ENCODE measurements at places on chromosomes 2 and 18.
A peak's percentile ranks its signal among the peaks of the same experiment; 100 is the strongest.

GRCh38 chr18:28875059-28875458, 698.1 kb upstream of the CDH2 start:
- DNase-seq = no peak

GRCh38 chr2:12047761-12048160, 301.3 kb downstream of the LPIN1 start:
- DNase-seq = no peak

- no peak for DNase-seq
Measured at GRCh38 chr18:39660141-39660540, 2094.5 kb upstream of the CELF4 start.

DNA sequence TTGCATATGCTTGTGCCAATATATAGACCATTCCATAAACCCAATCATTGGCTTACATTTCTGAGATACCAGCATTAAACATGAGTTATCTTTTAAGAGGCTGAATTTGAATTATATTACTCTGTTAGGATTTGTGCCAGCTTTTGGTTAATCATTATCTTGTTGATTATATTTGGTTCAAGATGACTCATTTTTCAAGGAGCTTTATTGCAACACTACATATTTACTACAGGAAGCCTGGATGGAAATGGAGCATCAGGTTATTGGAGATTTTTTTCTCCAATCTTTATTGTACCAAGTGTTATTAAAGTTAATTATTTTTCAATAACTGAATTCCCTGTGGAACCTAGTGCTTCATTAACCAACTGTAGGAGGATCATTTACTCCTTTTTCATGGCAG, 26.4 kb downstream of the EML4 start:
- DNase-seq = no peak

GRCh38 chr2:72827966-72828646, 2.3 kb upstream of the EXOC6B start:
- DNase-seq = no peak

GRCh38 chr2:98759827-98760625, 29.1 kb upstream of the MGAT4A start:
- DNase-seq = no peak

- DNase-seq = no peak
Measured at GRCh38 chr18:9722691-9723090, 14.6 kb downstream of the RAB31 start.

DNA sequence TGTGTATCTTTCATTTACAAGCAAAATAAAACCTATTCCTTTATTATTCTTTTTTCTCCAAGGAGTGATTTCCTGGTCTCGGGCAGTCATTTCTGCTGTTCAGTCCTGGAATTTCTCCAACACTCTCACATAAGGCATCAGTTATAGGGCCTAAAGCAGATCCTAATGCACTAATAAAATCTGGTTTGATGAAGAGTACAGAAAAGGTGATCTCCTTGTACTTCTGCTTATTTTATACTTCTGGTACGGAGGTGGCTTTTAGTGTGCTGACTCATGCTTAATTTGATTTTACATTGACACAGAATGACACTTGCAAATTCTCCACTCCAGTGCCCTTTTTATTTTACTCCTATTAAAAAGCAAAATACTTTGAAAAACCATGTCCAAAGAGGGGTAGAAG, 157.4 kb downstream of the DOK6 start:
- DNase-seq = no peak

GRCh38 chr2:165277860-165278656, 38.8 kb downstream of the SCN2A start:
- DNase-seq = no peak

DNA sequence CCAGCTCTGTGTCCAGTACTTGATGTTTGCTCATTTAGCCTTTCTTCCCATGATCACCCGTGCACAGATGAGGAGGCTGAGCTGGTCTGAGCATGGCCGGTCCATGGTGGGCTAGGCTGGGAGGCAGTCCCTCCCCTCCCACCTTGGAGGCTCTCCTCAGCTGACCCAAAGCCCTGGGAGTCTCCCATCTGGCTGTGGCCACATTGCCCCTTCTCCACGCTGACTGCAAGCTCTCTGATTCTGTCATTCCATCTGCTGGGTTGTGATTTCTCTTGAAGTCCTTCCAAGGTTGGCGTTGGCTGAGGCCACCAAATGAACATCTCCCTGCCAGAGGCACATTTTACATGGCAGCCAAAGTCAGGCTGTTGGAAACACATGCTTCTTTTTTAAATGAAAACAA, 44.0 kb downstream of the ACKR3 start:
- DNase-seq = no peak

DNA sequence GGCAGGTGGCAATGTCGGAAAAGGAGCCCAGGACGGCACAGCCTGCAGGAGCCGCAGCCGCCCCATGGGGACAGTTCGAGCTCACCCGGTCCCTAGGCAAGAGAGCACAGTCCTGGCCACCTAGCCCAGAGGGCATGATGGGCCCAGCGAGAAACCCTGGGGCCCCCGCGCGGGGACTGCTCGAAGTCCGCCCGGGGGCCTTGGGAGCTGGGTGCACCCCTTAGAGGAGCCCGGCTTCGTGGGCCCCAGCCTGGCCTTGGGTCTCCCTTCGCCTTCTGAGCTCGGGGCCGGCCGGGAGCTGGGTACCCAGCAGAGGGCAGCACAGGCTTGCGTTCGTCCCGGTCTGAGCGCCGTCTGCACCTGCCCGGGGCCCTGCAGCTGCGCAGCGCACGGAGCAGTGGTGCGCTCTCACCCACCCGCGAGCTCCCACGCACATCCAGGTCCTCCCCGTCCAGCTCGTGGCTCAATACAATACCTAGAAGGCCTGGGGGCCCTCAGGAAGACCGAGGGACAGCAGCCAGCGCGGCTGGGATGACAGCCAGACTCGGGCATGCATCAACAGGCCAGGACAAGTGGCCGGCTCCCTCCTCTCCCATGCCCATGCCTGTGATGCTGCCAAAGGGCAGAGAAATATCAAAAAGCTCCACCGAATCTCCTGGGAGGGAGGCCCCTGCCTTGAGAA, 96.2 kb upstream of the ZNF532 start:
- DNase-seq = peak; percentile 32

- DNase-seq = no peak
Measured at GRCh38 chr2:182165202-182165601, 179.5 kb downstream of the PPP1R1C start.

GRCh38 chr2:231359441-231359840, 36.1 kb upstream of the B3GNT7 start:
- DNase-seq = no peak

DNA sequence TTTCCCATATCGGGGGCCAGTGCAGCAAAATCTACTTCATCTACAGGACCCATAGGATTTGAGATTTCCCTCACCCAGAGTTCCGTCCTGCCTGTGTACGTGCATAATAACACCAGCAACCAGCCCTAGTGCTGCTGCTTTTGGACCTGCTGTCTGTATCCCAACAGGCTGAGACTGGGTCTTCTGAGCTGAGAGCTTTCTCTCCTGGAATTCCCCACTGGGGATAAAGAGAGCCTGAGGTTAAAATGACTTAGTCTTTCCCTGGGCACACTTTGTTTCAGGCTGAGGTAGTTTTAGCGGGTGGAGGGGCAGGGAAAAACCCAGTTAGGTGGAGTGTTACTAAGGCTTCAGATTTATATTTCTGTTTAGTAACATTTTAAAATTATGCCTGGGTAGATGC, 62.5 kb downstream of the SERTAD2 start:
- DNase-seq = no peak

- DNase-seq = no peak
Measured at GRCh38 chr2:45293182-45293581, 283.9 kb upstream of the SIX2 start.

DNA sequence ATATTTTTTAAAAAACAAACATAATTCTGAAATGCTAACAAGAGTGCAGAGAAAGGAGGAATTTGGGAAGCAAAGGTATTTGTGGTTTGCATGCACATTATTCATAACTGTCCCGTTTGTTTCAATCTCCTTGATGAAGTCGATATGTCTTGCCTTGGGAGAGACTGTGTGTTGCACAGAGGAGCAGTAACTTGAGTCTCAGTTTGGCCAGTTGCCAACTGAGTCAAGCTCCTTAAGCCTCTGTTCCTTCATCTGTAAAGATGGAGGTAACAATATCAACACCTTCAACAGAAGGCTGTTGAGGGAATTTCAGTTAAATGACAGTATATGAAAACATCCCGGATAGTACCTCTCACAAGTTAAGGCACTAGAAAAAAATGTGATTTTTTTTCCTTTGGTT, 226.2 kb downstream of the ASXL3 start:
- no peak for DNase-seq

DNA sequence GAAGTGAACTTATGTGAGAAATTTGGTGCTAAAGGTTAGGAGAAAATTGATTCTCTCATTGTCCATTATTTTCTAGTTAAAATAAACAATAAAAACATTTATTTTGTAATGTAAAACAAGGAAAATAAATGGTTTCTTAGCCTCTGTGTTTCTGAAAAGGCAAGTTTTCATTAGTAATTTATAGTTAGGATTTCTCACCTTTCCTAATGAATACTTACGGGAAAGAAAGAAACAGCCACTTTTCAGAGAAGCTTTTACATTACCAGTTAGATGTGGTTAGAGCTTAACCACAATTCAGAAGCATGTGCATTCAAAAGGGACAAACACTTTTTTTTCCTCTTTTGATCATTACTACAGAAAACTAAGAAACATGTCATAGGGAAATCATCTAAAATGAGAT, 18.8 kb downstream of the NEMP2 start:
- no peak for DNase-seq

DNA sequence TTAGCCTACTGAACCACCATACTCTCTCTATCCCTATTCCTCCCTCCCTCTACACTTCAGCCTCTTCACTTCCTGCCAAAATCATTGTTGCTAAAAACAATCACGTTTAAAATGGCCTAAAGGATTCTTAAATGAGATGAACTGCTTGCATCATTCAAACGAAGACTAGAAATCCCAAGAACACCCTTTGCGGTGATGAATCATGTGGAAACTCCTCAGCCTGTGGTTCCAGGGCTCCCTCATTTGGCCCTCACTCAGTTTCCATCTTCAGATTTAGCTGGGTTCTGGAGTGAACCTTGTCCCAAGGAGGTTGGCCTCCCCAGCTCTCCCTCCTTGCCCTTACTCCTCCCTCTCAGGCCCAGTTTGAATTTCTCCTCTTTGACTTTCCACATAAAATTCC, 125.6 kb upstream of the CDC42EP3 start:
- DNase-seq = no peak

GRCh38 chr2:150824118-150824517, 336.7 kb upstream of the RND3 start:
- DNase-seq = no peak

GRCh38 chr2:161170958-161171932, 11.0 kb downstream of the TANK start:
- no peak for DNase-seq

DNA sequence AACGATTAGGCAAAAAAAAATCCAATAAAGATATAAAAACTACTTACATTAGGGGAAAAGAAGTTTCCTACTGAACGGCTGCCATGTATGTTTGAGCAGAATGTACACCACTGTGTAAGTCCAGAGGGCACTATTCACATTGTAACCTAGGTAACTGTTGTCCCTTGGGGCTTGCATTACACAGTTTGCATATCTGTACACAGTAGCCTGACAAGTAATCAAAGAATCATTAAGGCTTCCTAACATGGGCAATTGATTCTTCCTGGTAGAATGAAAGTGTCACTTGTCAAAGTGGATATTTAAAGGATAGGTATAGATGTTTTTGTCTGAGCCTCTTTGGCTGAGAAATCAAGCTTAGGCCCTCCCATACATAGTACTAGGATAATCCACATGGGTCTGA, 39.1 kb downstream of the PLEK start:
- no peak for DNase-seq

- DNase-seq = no peak
Measured at GRCh38 chr2:43280994-43281393, 54.6 kb upstream of the ZFP36L2 start.

GRCh38 chr2:167258712-167259111, 370.4 kb downstream of the XIRP2 start:
- DNase-seq = no peak

DNA sequence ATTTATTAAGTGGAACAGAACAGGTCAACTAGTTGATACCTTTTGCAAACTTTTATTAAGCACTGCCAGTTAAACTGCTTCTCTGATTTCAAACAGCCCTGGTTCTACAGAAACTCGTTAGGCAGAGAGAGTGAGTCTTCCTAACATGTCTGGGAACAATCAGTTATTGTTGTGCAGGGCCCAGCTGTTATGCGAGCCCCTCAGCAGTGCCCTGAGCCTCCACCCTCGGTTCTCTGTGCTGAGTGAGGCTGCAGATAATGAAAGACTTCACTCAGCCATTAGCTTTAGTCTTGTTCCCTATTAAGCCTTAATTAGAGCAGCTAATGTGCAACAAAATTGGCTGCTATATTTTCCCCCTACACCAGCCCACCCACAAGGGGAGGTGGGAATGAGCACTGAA, 39.6 kb downstream of the KCTD18 start:
- DNase-seq = no peak

GRCh38 chr2:26243470-26244308, 743 bp downstream of the HADHA start:
- no peak for DNase-seq

DNA sequence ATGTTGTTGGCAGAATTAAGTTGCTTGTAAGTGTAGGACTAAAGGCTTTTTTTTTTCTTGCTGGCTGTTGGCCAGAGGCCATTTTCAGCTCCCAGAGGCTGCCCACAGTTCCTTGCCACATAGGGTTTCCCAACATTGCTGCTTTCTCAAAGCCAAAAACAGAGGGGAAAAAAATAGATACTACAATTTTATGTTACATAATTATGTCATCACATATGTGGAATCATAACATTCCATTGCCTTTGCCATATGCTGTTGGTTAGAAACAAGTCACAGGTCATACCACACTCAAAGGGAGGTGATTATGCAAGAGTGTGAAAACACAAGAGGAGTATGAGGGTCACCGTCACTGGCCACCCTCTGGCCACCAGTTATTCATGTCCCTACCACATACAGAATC, 154.5 kb downstream of the RTN4 start:
- DNase-seq = no peak

DNA sequence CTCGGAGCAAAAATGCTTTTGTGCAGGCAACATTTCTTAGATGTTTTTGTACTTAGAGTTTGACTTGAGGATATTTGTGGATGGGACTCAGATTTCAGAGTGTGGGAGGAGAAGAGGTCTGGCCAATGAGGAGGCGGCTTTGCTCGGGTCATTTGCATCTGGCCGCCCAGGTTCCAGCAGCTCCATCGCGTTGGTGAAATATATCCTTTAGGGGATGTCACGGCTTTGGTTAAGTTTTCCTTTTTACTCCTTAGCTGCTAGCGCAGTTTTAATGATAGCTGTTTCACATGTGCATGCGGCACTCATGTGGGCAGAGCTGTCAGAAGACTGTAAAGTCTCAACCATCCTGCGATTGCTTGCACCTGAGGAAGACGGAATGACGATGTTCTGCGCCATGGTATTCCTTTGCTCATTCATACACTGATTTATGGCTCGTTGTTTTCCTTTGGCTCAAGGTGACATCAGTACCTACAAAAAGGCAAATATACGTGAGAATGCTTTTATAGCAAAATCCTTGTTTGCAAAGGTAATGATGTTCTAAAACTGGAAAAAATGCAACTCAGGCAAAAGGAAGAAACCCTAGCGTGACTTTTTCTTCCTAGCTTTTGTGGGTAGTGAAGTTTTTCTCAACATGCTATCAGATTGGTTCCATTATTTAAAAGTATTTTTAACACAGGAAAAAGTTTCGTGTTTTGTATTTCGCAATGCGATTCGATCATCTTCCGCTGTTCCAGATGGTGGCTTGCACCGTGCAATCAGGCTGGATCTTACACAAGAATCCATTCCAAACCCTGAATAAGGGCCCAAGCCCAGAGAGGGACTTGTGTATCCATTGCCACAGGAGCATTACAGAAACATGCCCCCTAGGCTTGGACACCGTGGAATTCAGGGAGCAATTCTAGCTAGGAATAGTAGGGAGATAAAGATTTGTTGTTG, 70.5 kb upstream of the ZNF516 start:
- peak; percentile 11 for DNase-seq

Data from T1000 (cell line).